ENCODE measurements at places on chromosomes 5 and 9. TPM values are rescaled to one million over a fixed set of nuclear protein-coding genes. Genes with fewer than 3 reads are reported as not detected.

Gene PCDHAC2
- total RNA-seq: 0.32 TPM

Gene OBP2B
- not detected for total RNA-seq

Gene CDC20B
- 0.21 TPM for total RNA-seq

Gene TOR1A
- total RNA-seq: 24.7 TPM

Gene NXNL2
- not detected for total RNA-seq

Gene FAT2
- 1.4 TPM for total RNA-seq

Gene BSPRY
- total RNA-seq: not detected

Gene INSL6
- not detected for total RNA-seq

Gene SLC6A3
- total RNA-seq: not detected

Gene CCDC192
- not detected for total RNA-seq

Gene C8G
- 0.53 TPM for total RNA-seq

Gene SUSD3
- 1.3 TPM for total RNA-seq

Gene PCDHGC4
- 0.11 TPM for total RNA-seq

Gene TBC1D2
- 2.0 TPM for total RNA-seq

Gene CARTPT
- not detected for total RNA-seq

Gene SWI5
- 42.2 TPM for total RNA-seq

Gene C9orf50
- not detected for total RNA-seq

Gene SPATA9
- total RNA-seq: not detected

Gene MSMP
- not detected for total RNA-seq

Gene CER1
- total RNA-seq: not detected

Gene PWWP2A
- total RNA-seq: 8.1 TPM

Gene CSF1R
- not detected for total RNA-seq

Gene SLC6A18
- not detected for total RNA-seq

Gene OLFML2A
- 0.90 TPM for total RNA-seq

Gene PCDHB16
- total RNA-seq: 0.75 TPM

Gene ABO
- total RNA-seq: not detected

Gene PKD2L2
- 0.11 TPM for total RNA-seq

Gene IL4
- total RNA-seq: not detected

Gene EIF4E1B
- not detected for total RNA-seq

Gene GMCL2
- not detected for total RNA-seq

Gene NPR3
- not detected for total RNA-seq

Gene PFN3
- total RNA-seq: not detected

Gene PARP8
- total RNA-seq: 43.3 TPM

Gene SLC6A7
- total RNA-seq: not detected

Gene FAM221B
- total RNA-seq: not detected

Gene CDH6
- not detected for total RNA-seq

Gene ZNF79
- total RNA-seq: 14.0 TPM

Gene RANBP17
- 18.0 TPM for total RNA-seq

Gene PCDHGA9
- total RNA-seq: 0.45 TPM

Gene QRFP
- total RNA-seq: not detected

Gene NKD2
- total RNA-seq: 1.9 TPM

Gene NIM1K
- 0.61 TPM for total RNA-seq

Gene BAAT
- total RNA-seq: 0.85 TPM

Gene DMGDH
- not detected for total RNA-seq

Gene DMRT3
- not detected for total RNA-seq

Gene FBP2
- total RNA-seq: not detected

Gene FOXD4L5
- total RNA-seq: not detected

Gene SHOC1
- total RNA-seq: 0.37 TPM

All from SK-MEL-5 (cell line).